ENCODE measurements at places on chromosomes 6 and 20.
A peak's percentile ranks its signal among the peaks of the same experiment; 100 is the strongest.

DNA sequence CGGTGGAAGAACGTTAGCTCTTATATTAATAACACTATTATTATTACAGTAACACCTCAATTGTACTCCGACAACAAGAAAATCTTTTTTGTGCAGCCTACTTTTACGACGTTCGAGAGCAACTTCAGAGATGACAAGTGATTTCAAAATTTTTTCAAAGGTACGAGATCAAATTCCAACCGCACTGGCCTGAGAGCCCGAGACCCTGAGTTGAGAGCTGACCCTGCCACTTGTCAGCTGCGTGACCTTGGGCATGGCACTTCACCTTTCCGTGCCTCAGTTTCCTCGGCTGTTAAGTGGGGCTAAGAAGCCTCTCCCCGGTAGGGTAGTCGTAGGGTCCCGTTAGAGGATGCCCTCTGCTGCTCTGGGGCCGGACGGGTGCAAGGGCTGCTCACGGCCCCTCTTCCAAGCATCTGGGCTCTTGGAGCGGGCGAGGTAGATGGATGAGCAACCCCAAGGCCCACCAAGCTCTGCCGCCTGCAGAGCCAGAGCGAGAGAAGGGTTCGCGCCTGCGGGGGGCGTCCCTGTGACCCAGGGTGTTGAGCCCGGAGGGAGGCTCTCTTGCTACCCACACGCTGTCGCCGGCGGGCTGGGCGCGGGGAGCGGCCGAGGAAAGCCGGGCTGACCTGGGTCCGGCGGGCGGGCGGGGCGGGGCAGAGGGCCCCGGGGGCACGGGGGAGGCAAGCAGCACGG is 510 bp downstream of the NDRG3 start:
- peak overlapping the region; percentile 84 for H3K27ac ChIP-seq
- no peaks in the 10 kb centered on the region for H3K36me3 ChIP-seq
- H3K4me1 ChIP-seq, result peaks cover 3% of the 10 kb centered on the region
- DNase-seq, result no peak
- peak overlapping the region; percentile 100 for H3K4me3 ChIP-seq

DNA sequence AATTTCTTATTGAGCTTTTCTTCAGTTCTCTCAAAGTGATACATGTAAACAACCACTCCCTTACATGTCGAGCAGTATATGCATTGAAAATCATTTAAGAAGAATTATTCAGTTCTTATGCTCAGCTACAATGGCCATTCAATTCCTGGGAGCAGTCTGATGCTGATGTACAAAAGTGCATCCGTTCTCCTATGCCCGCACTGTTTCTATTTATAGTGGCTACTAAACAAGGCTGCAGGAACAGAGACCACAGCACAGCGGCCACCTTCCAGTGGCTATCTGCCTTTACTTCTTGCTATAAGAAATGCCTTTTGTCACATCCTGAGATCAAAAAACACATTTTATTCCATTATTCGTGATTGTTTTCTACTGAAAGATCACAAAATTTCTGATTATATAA is 82.2 kb downstream of the FHL5 start:
- H3K27ac ChIP-seq, result no peak overlapping the region
- no peaks in the 10 kb centered on the region for H3K4me1 ChIP-seq
- no peaks in the 10 kb centered on the region for H3K27me3 ChIP-seq
- no peak for DNase-seq

- H3K4me3 ChIP-seq, result no peak overlapping the region
- no peaks in the 10 kb centered on the region for H3K36me3 ChIP-seq
- H3K4me1 ChIP-seq, result no peaks in the 10 kb centered on the region
- no peak overlapping the region for H3K27ac ChIP-seq
- H3K27me3 ChIP-seq, result no peaks in the 10 kb centered on the region
Measured at GRCh38 chr20:24492031-24492607, 22.7 kb downstream of the SYNDIG1 start.

GRCh38 chr6:48626421-48626820 is 515.4 kb upstream of the PTCHD4 start:
- H3K36me3 ChIP-seq, result no peaks in the 10 kb centered on the region
- H3K27me3 ChIP-seq, result no peaks in the 10 kb centered on the region
- H3K4me3 ChIP-seq, result no peak overlapping the region
- H3K4me1 ChIP-seq, result no peaks in the 10 kb centered on the region
- DNase-seq, result no peak
- H3K27ac ChIP-seq, result no peak overlapping the region

DNA sequence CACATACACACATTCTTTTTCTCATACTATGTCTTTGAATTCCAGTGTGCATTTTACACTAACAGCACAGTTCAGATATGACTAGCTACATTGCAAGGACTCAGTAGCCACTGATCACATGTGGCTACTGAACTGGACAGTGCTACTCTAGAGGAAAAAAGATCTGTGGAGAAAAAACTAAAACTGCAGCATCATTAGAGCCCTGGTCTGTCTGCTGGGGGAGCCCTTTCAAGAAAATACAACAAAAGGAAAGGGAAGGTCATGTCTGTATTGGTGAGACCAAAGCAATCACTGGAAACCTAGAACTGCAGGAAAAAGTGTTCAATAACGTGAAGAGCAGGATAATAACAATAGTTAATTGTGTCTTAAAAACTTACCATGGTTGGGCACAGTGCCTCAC is 132.3 kb upstream of the JARID2 start:
- DNase-seq, result no peak
- H3K4me1 ChIP-seq, result no peaks in the 10 kb centered on the region
- no peaks in the 10 kb centered on the region for H3K27me3 ChIP-seq
- H3K4me3 ChIP-seq, result no peak overlapping the region

DNA sequence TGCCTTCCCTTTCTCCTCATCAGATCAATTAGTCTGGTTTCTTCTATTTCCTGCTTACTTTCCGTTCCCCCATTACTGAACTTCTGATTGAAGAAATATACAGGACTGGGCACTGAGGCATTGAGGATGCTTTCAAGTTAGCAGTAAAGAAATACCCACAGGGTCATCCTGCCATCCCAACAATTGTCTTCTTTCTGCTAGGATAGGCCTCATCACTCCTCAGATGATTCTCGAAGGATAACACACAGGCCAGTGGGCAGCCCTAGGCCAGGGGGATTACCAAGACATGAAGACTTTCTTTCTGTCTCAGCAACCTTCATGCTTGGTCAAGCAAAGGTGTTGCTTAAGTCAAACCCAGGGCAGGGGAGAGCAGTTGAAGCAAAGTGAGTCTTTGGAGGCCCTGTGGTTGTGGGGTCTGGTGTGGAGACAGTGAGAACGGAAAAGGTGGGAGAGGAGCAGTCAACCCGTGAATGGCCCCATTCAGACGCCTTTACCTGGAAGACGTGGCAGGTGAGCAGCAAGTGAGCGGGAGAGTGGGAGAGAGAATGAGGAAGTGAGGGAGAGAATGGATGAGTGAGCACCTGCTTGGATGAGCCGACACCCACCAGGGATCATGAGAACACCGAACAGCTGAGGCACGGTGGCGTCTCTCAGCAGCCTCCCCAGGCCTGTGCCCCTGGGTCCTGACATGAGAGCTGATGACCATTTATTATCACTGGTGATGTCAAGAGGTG is 462.9 kb downstream of the PREX1 start:
- DNase-seq, result no peak
- H3K27me3 ChIP-seq, result no peaks in the 10 kb centered on the region
- no peak overlapping the region for H3K27ac ChIP-seq
- no peaks in the 10 kb centered on the region for H3K36me3 ChIP-seq

- no peaks in the 10 kb centered on the region for H3K4me1 ChIP-seq
- no peaks in the 10 kb centered on the region for H3K36me3 ChIP-seq
- H3K4me3 ChIP-seq, result no peak overlapping the region
- no peaks in the 10 kb centered on the region for H3K27me3 ChIP-seq
- H3K27ac ChIP-seq, result no peak overlapping the region
Measured at GRCh38 chr20:13373400-13373799, 152.3 kb downstream of the ISM1 start.

DNA sequence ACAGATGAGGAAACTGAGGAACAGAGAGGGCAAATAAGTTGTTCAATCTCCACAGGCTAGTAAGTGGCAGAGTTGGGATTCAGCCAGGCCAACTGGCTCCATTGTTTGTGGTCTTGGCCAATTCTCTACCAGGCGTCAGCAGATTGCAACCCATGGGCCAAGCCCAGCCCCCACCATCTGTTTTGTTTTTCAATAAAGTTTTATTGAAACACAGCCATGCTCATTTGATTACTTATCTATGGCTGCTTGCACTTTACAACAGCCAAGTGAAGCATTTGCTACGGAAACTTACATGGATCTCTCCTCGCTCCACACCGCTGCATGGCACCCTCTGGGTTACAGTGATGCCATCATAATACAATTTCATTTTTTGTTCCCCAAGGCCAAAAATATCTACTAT is 90.8 kb downstream of the ZNF217 start:
- no peak overlapping the region for H3K4me3 ChIP-seq
- no peak for DNase-seq
- H3K27me3 ChIP-seq, result no peaks in the 10 kb centered on the region

DNA sequence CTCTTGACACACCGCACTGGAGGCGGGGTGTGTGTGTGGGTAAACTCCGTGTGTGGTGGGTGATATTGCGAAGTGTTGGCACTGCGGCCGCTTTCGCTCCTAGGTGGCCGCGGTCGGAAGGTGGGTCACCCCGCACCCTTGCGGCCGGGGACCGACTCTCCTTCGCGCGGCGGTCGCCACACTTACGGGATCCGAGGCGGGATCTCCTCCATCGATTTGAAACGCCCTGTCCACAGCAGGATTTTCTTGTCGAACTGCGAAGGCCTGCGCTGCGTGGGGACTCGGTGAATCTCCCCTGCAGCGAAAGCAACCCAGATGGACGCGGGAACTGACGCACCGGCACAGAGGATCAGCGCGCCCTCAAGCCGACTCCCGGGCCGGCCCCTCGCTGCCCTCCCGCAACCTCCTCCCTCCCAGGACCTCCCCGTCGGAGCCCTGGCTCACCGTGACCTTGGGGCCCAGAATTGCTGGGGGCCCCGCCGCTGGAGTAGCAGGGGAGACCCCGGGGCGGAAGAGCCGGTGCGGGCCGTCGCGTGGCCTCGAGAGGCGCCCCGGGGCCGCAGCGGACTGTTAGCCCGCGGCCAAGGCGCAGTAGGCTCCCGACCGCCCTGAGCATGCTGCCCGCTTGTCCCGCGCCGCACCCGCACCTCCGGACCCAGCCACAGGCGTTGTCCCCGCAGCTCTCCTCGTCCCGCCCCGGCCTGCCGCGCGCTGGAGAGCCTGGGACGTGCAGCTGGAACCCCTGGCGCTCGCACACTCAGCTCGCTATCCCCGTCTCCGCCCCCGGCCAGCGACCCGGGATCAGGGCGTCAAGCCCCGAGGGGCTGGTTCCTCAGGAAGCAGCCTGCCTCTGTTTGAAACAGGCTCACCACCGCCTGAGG is at the start of gene FAM162B:
Gene FAM162B, minus strand, starts transcription at position 759 of the 881 bp plus-strand sequence. Its CDS starts 143 bp downstream, at position 616.
- peak within 1 kb of the TSS; percentile 56 for H3K4me3 ChIP-seq
- H3K27me3 ChIP-seq, result peaks cover 2% of the 10 kb centered on the region
- H3K4me1 ChIP-seq, result peaks cover 5% of the 10 kb centered on the region
- no peak within 1 kb of the TSS for H3K27ac ChIP-seq
- no peak for DNase-seq

DNA sequence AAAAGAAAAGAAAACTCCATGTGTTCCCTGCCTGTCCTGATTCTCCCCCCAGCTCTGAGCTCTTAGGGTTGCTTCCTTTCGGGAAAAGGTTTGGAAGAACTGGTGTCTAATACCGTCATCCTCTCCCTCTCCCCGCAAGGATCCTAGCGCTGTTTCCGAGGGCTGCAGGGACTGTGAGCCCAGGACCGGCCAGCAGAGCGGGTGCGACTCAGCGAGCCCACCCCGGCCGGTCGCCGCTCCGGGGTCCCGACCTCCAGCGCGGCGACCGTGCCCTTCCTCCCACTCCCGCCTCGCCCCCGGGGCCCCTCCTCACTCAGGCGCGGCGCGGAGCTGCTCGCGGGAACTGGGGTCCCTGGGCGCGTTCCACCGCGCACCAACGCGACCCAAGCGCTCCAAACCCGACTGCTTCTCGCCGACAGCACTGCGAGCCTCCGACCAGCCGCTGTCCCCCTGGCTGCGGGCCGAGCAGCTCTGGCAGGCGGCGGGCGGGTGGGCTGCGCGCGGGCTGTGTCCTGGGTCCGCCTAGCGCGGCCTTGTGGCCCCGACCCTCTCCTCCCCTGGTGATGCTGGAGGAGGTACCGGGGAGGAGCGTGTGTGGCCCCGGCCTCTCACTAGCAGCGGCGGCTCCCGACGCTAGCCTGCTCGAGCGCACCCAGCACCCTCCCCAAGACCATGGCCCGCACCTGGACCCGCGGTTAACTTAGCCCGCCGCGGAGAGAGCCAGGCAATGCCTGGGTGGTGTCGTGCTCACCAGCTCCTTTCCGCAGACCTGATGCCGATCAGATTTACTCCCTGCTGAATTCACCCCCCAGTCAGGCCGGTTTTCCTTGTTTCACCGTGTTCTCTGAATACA is at the start of gene PLA2G7:
Gene PLA2G7, minus strand, starts transcription at position 509 of the 853 bp plus-strand sequence. CDS start 12,484 bp downstream, outside the sequence.
- no peaks in the 10 kb centered on the region for H3K27me3 ChIP-seq
- no peak for DNase-seq
- no peak within 1 kb of the TSS for H3K27ac ChIP-seq
- H3K4me3 ChIP-seq, result peak within 1 kb of the TSS; percentile 69

DNA sequence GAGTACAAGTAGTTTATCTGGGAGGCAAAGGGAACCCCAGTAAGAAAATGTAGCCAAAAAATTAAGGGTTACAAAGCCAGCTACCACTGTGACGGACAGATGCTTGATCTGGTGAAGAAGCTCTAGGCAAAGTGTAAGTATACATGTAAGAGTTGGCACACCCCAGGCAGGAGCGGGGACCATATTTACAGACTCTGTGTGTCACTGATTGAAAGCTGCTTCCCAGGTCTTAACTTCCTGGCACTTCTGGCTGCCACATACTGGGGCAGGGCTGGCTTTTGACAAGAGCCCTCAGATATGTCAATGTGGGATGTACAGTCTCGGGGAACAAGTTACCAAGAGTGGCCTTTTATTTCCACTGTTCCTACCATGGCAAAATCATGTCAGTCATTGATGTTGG is 48.0 kb upstream of the BCLAF1 start:
- no peaks in the 10 kb centered on the region for H3K27me3 ChIP-seq
- DNase-seq, result no peak
- no peaks in the 10 kb centered on the region for H3K36me3 ChIP-seq
- H3K4me3 ChIP-seq, result no peak overlapping the region
- no peaks in the 10 kb centered on the region for H3K4me1 ChIP-seq
- no peak overlapping the region for H3K27ac ChIP-seq

- no peak overlapping the region for H3K27ac ChIP-seq
- H3K4me1 ChIP-seq, result no peaks in the 10 kb centered on the region
- no peak overlapping the region for H3K4me3 ChIP-seq
- H3K27me3 ChIP-seq, result no peaks in the 10 kb centered on the region
- no peak for DNase-seq
Measured at GRCh38 chr20:47981222-47981621, 195.9 kb upstream of the SULF2 start.

GRCh38 chr6:14550822-14551221 is 433.2 kb downstream of the CD83 start:
- H3K4me1 ChIP-seq, result no peaks in the 10 kb centered on the region
- H3K36me3 ChIP-seq, result no peaks in the 10 kb centered on the region
- no peaks in the 10 kb centered on the region for H3K27me3 ChIP-seq

DNA sequence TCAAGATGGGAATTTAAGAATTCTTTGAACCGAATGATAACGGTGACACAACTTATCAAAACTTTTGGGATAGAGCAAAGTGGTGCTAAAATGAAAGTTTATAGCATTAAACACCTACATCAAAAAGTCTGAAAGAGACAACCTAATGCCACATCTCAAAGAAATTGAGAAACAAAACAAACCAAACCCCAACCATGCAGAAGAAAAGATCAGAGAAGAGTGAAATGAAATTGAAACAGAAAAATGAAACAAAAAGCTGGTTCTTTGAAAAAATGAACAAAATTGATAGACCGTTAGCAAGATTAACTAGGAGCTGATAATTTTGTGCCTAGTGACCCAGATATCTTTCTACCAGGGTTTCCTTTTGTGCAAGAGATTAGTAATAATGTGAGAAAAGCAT is 248.0 kb upstream of the EYS start:
- H3K4me1 ChIP-seq, result no peaks in the 10 kb centered on the region
- H3K36me3 ChIP-seq, result no peaks in the 10 kb centered on the region
- no peak overlapping the region for H3K27ac ChIP-seq
- no peaks in the 10 kb centered on the region for H3K27me3 ChIP-seq
- no peak for DNase-seq

All from ascending aorta (tissue), 2 donors.